ENCODE measurements at places on chromosomes 5 and 9. TPM values are rescaled to one million over a fixed set of nuclear protein-coding genes. Genes with fewer than 3 reads are reported as not detected.
A peak's percentile ranks its signal among the peaks of the same experiment; 100 is the strongest.

DNA sequence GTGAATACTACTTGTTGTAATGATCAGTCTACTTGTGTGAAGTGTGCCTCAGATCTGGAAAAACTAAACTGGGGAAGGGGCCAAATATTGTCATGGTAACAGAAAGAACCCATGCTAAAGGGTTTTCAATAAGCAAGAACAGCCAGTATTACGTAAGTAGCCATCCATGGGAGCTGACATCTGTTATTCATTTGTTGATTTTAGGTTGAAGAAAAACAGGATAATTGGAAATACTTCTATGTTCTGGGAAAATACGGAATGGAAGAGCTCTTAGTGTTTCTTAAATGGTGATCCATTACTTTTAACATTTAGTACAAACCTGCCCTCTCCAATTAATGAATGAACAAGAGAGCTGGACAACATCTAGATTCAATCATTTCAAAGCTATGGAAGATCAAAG, 485.8 kb downstream of the NTRK2 start:
- no peaks in the 10 kb centered on the region for H3K4me1 ChIP-seq
- no peak for DNase-seq
- H3K27ac ChIP-seq, result no peak overlapping the region
- H3K4me3 ChIP-seq, result no peak overlapping the region
- H3K27me3 ChIP-seq, result no peaks in the 10 kb centered on the region

GRCh38 chr9:128139621-128140020, 9.6 kb upstream of the LCN2 start:
- no peaks in the 10 kb centered on the region for H3K27me3 ChIP-seq
- H3K27ac ChIP-seq, result no peak overlapping the region
- no peaks in the 10 kb centered on the region for H3K36me3 ChIP-seq
- no peak overlapping the region for H3K4me3 ChIP-seq

DNA sequence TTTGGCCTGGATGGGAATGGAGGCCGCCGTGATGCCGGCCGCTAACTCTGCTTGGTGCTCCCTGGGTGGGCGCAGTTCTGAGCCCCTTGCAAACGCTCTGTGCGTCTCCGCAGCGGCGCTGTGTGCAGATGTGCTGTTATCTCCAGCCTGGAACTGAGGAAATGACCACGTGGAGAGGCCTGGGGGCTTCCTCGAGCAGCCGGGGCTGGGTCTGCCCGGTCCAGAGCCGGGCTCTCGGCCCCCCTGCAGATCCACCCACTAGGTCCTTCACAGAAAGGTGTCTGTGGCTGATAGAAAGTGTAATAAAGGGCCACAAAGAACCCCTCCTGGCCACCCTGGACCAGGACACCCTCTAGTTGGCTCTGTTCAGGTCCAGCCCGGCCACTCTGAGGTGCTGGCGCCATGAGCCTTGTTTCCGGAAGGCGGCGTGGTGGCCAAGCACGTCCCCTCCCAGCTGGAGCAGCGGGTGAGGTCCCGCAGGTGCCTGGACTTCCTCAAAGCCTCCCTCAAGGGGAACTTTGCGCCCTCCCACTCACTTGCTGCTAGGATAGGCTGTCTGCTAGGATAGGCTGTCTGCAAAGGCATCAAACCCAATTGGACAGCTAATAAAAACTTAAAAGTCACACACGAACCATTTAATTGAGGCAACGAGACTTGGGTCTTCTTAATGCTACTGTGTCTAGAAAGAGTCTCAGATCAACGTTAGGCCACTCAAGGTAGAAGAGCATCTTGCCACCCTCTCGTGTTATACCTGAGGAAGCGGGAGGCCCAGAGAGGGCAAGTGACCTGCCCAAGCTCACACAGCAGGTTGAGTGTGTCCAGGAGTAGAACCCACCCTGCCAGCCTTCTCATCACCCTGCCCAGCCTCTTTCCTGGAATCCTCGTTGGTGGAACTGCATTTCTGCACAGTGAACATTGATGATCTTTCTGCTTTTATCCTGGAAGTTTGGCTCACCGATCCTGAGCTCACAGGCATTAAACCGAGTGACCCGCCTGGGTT, 109.3 kb upstream of the FCN2 start:
- H3K27ac ChIP-seq, result no peak overlapping the region
- no peaks in the 10 kb centered on the region for H3K4me1 ChIP-seq
- DNase-seq, result no peak
- peaks cover 5% of the 10 kb centered on the region for H3K27me3 ChIP-seq
- H3K4me3 ChIP-seq, result no peak overlapping the region

- H3K27ac ChIP-seq, result no peak overlapping the region
- no peak for DNase-seq
- no peaks in the 10 kb centered on the region for H3K36me3 ChIP-seq
- H3K4me1 ChIP-seq, result peaks cover 13% of the 10 kb centered on the region
- no peak overlapping the region for H3K4me3 ChIP-seq
- H3K27me3 ChIP-seq, result peaks cover 2% of the 10 kb centered on the region
These were observed 2.4 kb upstream of the SNX2 start for GRCh38 chr5:122772446-122772845.

DNA sequence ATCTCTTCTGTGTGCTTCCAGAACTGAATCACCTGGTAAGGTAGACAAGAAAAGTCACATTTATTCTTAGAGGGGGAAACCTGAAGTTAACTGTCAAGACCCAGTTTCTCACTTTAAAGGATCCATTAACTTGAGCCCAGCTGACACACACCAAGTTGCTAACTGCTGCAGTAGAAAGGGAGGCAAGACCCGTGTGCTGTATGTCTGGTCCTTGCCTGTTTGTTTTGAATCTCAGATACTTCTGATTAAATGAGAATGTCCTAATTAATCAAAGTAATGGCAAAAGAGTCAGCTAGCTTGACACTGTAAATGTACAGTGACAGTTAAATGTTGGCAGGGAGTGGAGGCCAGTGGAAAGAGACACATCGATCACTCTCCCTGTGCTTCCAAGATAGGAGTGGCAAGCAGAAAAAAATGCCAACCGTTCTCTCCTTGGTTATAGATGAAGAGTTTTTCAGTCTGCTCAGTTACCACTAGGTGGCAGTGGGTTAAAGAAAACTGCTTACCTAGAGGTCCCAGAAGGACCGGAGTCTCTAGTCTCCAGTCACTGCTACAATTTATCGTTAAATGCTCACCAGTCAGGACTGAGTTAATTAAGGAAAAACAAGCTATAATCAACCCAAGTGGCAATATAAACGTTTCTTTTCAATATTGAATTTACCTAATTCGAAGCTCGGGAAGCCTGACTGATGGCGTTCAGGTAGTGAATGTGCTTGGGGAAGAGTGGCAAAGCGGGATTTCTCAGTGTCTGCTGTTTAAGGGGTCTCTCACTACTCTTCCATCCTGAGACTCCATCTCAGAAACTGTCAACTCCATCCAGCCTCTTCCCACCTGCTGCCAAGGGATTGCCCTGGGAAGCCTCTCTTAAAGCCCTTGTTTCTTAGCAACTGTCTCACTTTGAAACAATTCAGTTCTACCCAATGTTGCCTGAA, 18.4 kb downstream of the LSM11 start:
- no peaks in the 10 kb centered on the region for H3K27me3 ChIP-seq
- H3K4me3 ChIP-seq, result no peak overlapping the region
- peaks cover 13% of the 10 kb centered on the region for H3K36me3 ChIP-seq

GRCh38 chr5:59021286-59021673, 438.4 kb downstream of the RAB3C start:
- peak overlapping the region; percentile 87 for H3K27ac ChIP-seq
- no peak for DNase-seq
- no peaks in the 10 kb centered on the region for H3K27me3 ChIP-seq
- H3K4me1 ChIP-seq, result peaks cover 56% of the 10 kb centered on the region
- H3K4me3 ChIP-seq, result no peak overlapping the region

- no peak for DNase-seq
- H3K4me1 ChIP-seq, result no peaks in the 10 kb centered on the region
- H3K36me3 ChIP-seq, result no peaks in the 10 kb centered on the region
- H3K27ac ChIP-seq, result no peak overlapping the region
- no peak overlapping the region for H3K4me3 ChIP-seq
These were observed 272.6 kb upstream of the KCNN2 start for GRCh38 chr5:114089259-114089658.

GRCh38 chr9:90301277-90301653, 341.4 kb downstream of the DIRAS2 start:
- no peak overlapping the region for H3K4me3 ChIP-seq
- DNase-seq, result no peak
- H3K27ac ChIP-seq, result no peak overlapping the region

- H3K4me3 ChIP-seq, result no peak overlapping the region
- no peaks in the 10 kb centered on the region for H3K27me3 ChIP-seq
- no peaks in the 10 kb centered on the region for H3K4me1 ChIP-seq
- no peaks in the 10 kb centered on the region for H3K36me3 ChIP-seq
These were observed 377.9 kb downstream of the ENC1 start for GRCh38 chr5:74262544-74263207.

- no peak overlapping the region for H3K4me3 ChIP-seq
- DNase-seq, result no peak
- H3K27ac ChIP-seq, result peak overlapping the region; percentile 23
These were observed 37.8 kb downstream of the UHRF2 start for GRCh38 chr9:6450641-6451375.

- H3K4me1 ChIP-seq, result no peaks in the 10 kb centered on the region
- H3K27ac ChIP-seq, result no peak overlapping the region
- no peaks in the 10 kb centered on the region for H3K36me3 ChIP-seq
- H3K4me3 ChIP-seq, result no peak overlapping the region
These were observed 166.0 kb downstream of the OLFM1 start for GRCh38 chr9:135253305-135254004.

SVEP1 gene
- total RNA-seq, result not detected

SYK gene
- total RNA-seq, result not detected

GLDC gene
- total RNA-seq, result 9.9 TPM

P4HA2 gene
- 6.0 TPM for total RNA-seq

CENPK gene
- 87.5 TPM for total RNA-seq

ADAM19 gene
- 111 TPM for total RNA-seq

CNTLN gene
- 0.27 TPM for total RNA-seq

TMEM252 gene
- not detected for total RNA-seq

Measured in activated CD4-positive, alpha-beta memory T cell treated with anti-CD3 and anti-CD28 coated beads for 36 hours (primary cell).